Gastroesophageal sphincter (tissue), 4 donors: ENCODE measurements at places on chromosomes 5 and 9.
A peak's percentile ranks its signal among the peaks of the same experiment; 100 is the strongest.

DNA sequence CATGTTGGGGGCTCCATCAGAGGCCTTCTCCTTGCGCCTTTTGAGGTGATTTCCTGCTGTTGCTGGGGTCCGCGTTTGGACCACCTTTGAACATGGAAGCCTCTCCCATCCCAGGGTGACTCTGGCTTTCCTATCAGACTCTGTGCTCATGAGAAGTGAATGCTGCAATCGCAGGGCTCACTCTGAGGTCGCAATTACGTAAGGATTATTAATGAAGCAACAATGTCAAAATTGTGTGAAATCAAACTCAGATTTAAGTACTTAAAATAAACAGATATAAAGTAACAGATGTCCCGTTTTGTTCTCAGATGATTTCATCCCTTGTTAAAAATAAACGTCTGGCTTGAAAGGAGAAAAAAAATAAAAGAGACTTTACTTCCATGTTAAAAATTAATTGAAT, 634.2 kb downstream of the BNC2 start:
- peak; percentile 80 for ATAC-seq
- H3K4me1 ChIP-seq, result no peaks in the 10 kb centered on the region
- no peak overlapping the region for H3K4me3 ChIP-seq
- no peaks in the 10 kb centered on the region for H3K36me3 ChIP-seq
- no peak overlapping the region for H3K27ac ChIP-seq

GRCh38 chr5:155974369-155974768, 352.6 kb upstream of the SGCD start:
- no peak overlapping the region for H3K4me3 ChIP-seq
- no peaks in the 10 kb centered on the region for H3K27me3 ChIP-seq
- no peak overlapping the region for H3K27ac ChIP-seq

DNA sequence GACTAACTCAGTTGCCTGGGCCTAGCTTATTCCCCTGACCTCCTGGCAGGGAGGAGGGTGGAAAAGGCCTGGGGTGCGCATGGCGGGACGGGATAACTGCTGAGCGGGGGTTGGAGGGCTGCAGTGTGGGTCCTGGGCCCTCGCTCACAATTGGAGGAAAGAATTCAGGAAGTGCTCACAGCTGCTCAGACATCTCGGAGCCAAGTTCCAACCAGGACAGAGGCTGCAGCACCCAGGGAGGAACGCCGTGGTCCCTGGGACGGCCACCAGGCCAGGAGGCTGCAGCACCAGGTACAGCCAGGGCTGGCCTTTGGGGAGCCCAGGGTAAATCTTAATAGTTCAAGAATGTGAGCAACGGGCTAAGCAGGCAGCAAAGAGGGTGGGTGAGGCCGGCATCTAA, at the start of gene SPAAR:
TSS of gene SPAAR (plus strand) at position 217 of the 400 bp plus-strand sequence. CDS start 974 bp downstream, outside the sequence.
- peak within 1 kb of the TSS; percentile 45 for H3K4me3 ChIP-seq
- no peaks in the 10 kb centered on the region for H3K27me3 ChIP-seq
- no peaks in the 10 kb centered on the region for H3K36me3 ChIP-seq
- no peak for ATAC-seq
- H3K27ac ChIP-seq, result peak within 1 kb of the TSS; percentile 82

- no peak overlapping the region for H3K4me3 ChIP-seq
- no peaks in the 10 kb centered on the region for H3K27me3 ChIP-seq
- H3K36me3 ChIP-seq, result no peaks in the 10 kb centered on the region
- no peak for ATAC-seq
- peaks cover 26% of the 10 kb centered on the region for H3K4me1 ChIP-seq
- H3K27ac ChIP-seq, result peak overlapping the region; percentile 79
These were observed 53.6 kb downstream of the IRF1 start for GRCh38 chr5:132436936-132437335.

DNA sequence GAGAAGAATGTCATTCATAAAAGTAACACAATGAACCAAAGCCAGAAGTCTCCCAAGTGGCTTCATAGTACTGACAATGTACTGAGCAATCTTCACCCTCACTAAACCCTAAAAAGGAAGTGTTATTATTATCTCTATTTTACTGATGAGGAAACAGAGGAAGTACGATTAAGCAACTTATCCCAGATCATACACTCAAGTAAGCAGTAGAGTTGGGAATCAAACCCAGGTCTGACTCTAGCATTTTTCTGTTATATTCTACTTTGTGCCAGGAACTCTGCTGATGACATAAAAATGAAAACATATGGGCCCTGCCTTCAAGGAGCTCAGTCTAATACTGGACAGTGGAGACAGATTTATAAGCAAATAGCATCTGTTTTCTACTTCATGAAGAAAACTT, 109.2 kb downstream of the RAPGEF6 start:
- H3K27me3 ChIP-seq, result no peaks in the 10 kb centered on the region
- no peak for ATAC-seq
- no peak overlapping the region for H3K4me3 ChIP-seq
- no peak overlapping the region for H3K27ac ChIP-seq
- H3K4me1 ChIP-seq, result peaks cover under 1% of the 10 kb centered on the region

GRCh38 chr5:134438721-134439123, 27.0 kb upstream of the CDKN2AIPNL start:
- H3K27ac ChIP-seq, result peak overlapping the region; percentile 86
- no peaks in the 10 kb centered on the region for H3K27me3 ChIP-seq
- no peak overlapping the region for H3K4me3 ChIP-seq
- peaks cover 35% of the 10 kb centered on the region for H3K4me1 ChIP-seq
- no peak for ATAC-seq
- no peaks in the 10 kb centered on the region for H3K36me3 ChIP-seq

- no peak for ATAC-seq
- H3K36me3 ChIP-seq, result no peaks in the 10 kb centered on the region
- H3K27ac ChIP-seq, result no peak overlapping the region
- peaks cover 87% of the 10 kb centered on the region for H3K27me3 ChIP-seq
- no peak overlapping the region for H3K4me3 ChIP-seq
- H3K4me1 ChIP-seq, result peaks cover 26% of the 10 kb centered on the region
These were observed 736 bp upstream of the GLDC start for GRCh38 chr9:6646293-6646636.

DNA sequence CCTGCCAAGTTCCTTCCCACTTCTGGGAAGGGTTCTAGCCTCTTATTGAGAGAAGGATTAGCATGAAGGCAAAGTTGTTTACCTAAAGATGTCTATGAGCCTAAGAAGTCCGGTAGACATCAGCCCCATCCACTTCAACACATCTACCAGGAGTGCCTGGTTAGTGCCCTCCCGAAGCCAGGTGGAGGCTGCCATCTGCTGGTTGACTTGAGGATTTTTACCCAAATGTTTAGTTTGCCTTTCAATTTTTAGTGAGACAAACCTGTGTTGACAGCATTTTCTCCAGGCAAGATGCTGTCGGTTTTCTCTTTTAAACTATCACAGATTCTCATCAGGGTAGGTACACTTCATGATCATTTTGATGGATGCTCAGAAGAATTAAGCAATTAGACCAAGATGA, 83.6 kb upstream of the TNFSF8 start:
- peak; percentile 47 for ATAC-seq
- H3K4me1 ChIP-seq, result peaks cover 6% of the 10 kb centered on the region
- H3K27me3 ChIP-seq, result no peaks in the 10 kb centered on the region
- no peak overlapping the region for H3K27ac ChIP-seq
- H3K36me3 ChIP-seq, result no peaks in the 10 kb centered on the region
- H3K4me3 ChIP-seq, result no peak overlapping the region

DNA sequence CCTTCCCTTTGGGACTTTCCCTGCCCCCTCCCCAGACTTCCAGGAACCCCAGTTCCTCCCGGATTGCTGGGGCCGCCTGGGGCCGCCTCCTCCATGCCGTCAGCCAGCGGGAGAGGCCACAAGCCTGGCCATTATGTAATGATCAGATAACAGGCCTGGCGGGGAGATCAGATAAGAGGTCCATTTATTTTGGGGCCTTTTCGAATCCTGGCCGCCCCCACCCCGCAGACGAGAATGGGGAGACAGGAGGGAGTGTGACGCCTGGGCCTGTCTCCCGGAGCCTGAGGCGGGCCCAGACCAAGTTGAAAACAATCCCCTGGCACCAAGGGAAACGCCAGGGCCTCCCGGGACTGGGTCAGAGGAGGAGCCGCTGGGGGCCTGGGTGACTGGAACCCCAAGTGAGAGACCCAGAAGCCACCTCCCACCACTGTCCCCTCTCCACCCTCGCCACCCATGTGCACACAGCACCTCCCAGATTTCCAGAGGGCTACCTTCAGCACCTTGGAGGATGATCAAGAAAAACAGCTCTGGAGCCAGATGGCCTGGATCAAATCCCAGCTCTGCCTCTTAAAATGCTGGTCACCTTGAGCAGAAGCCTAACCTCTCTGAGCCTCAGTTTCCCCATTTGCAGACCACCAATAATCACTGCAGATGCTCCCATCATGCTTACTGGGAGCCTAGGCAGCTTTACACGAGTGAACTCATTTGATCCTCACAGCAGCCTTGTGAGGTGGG, 7.8 kb downstream of the ENG start:
- peaks cover 27% of the 10 kb centered on the region for H3K36me3 ChIP-seq
- peak overlapping the region; percentile 68 for H3K4me3 ChIP-seq
- peak; percentile 61 for ATAC-seq
- no peaks in the 10 kb centered on the region for H3K27me3 ChIP-seq
- H3K4me1 ChIP-seq, result peaks cover 10% of the 10 kb centered on the region

DNA sequence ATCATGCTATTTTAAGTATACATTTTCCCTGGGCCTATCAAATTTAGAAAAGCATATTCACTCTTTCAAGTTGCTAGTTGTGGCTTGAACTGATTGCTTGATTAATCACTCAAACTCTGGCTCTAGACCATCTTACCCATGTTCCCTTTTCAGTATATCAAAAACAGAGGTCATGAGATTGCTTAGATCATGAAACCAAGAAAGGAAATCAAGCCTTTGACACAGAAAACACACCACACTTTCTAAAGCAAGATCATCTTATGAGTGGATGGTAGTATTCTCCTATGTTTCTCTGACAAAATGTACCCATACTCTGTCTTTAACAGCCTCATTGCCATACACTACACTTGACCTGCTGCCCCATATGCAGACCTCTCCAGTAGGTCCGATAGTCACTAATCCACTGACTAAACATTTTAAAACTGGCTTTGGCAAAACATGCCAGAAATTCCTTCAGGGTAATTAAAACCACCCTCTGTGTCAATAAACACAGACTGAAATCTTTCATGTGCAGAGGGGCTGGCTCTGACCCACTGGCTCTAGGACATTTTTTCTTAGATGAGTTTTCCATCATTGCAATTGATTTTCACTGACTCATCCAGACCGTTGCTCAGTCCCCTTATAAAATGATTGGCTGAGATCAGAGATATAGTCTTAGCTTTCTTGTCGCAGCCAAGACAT, 18.2 kb downstream of the PPP2R2B start:
- no peaks in the 10 kb centered on the region for H3K27me3 ChIP-seq
- H3K4me3 ChIP-seq, result no peak overlapping the region
- no peaks in the 10 kb centered on the region for H3K4me1 ChIP-seq

GRCh38 chr5:142977363-142978051, 207.3 kb downstream of the ARHGAP26 start:
- no peaks in the 10 kb centered on the region for H3K36me3 ChIP-seq
- no peak overlapping the region for H3K27ac ChIP-seq
- peak; percentile 34 for ATAC-seq
- H3K4me1 ChIP-seq, result peaks cover 16% of the 10 kb centered on the region
- H3K4me3 ChIP-seq, result no peak overlapping the region
- no peaks in the 10 kb centered on the region for H3K27me3 ChIP-seq

DNA sequence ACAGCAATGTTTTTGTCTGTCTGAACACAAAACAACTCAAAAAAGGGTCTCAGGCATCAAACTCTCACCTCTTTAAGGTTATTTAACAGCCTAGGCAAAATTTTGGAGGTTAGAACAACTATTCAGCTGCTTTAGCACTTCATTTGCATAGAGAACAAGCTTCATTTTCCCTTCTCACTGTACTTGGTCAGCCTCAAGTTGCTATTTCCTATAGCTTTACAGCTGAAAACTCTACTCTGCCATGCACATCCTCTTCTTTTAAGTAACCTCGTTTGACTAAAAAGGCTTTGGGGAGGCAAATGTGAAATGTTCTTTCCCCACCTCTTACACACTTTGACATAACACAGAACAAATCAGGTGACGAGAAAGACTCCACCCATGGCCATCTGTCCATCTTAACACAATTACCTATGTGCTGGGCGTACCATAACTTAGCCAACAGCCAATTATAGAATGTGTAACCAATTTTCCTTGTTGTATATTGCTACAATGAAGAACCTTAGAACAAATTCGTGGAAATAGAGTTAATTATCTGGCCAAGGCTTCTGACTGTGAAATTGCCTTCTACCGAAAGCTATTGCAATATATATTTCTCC, 195.7 kb downstream of the DCP2 start:
- H3K36me3 ChIP-seq, result no peaks in the 10 kb centered on the region
- no peak for ATAC-seq
- no peak overlapping the region for H3K27ac ChIP-seq
- H3K4me1 ChIP-seq, result no peaks in the 10 kb centered on the region
- H3K27me3 ChIP-seq, result no peaks in the 10 kb centered on the region
- no peak overlapping the region for H3K4me3 ChIP-seq

GRCh38 chr9:11749396-11749795, 943.8 kb upstream of the TYRP1 start:
- H3K27ac ChIP-seq, result no peak overlapping the region
- ATAC-seq, result no peak
- H3K27me3 ChIP-seq, result no peaks in the 10 kb centered on the region
- H3K36me3 ChIP-seq, result no peaks in the 10 kb centered on the region
- H3K4me1 ChIP-seq, result no peaks in the 10 kb centered on the region
- no peak overlapping the region for H3K4me3 ChIP-seq

DNA sequence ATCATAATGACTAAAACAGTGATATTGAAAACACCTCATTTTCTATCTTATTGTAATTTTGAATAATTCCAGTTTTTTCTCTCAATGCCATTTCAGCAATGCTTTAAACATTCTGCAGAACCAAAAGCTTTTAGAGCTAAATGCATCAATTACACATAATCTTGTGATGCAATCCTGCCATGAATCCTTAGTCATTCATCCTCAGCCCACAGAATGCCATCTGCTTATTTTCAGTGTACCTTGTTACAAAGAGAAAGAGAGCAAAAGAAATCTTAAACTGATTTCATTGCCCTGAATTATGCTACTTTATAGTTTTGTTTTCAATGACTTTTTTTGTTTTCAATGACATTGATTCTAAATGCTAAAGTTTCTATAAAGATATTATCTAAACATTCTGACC, 1234.8 kb upstream of the C9orf72 start:
- no peaks in the 10 kb centered on the region for H3K4me1 ChIP-seq
- H3K27ac ChIP-seq, result no peak overlapping the region
- H3K36me3 ChIP-seq, result no peaks in the 10 kb centered on the region
- H3K27me3 ChIP-seq, result no peaks in the 10 kb centered on the region

DNA sequence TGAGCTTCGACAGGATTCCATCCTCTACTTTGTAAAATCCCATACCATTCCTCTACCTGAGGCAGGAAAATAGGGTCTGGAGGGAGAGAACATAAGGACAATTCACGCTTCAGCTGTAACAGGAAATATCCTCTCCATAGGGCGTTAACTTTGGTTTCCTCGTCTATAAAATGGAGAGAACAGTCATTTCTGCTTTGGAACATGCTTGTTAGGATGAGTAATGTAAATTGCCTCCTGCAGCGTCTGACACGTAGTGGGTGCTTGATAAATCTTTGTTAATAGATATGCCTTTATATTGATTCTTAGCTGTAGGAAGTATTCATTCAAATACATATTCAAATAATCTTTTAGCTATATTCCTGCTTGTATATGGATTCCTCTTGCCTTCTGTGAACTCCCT, 711 bp upstream of the SUB1 start:
- peaks cover 38% of the 10 kb centered on the region for H3K4me1 ChIP-seq
- H3K27me3 ChIP-seq, result no peaks in the 10 kb centered on the region

GRCh38 chr5:23042226-23042625, 189.1 kb upstream of the CDH12 start:
- ATAC-seq, result no peak
- no peaks in the 10 kb centered on the region for H3K4me1 ChIP-seq
- H3K27ac ChIP-seq, result no peak overlapping the region
- H3K36me3 ChIP-seq, result no peaks in the 10 kb centered on the region
- H3K4me3 ChIP-seq, result no peak overlapping the region

- no peak overlapping the region for H3K27ac ChIP-seq
- ATAC-seq, result no peak
- no peak overlapping the region for H3K4me3 ChIP-seq
- H3K27me3 ChIP-seq, result no peaks in the 10 kb centered on the region
- H3K4me1 ChIP-seq, result peaks cover 36% of the 10 kb centered on the region
These were observed 102.9 kb upstream of the LRRTM2 start for GRCh38 chr5:138978080-138978479.
